Activated naive CD4-positive, alpha-beta T cell (primary cell): ENCODE measurements at places on chromosomes 5 and 9.
A peak's percentile ranks its signal among the peaks of the same experiment; 100 is the strongest.

DNA sequence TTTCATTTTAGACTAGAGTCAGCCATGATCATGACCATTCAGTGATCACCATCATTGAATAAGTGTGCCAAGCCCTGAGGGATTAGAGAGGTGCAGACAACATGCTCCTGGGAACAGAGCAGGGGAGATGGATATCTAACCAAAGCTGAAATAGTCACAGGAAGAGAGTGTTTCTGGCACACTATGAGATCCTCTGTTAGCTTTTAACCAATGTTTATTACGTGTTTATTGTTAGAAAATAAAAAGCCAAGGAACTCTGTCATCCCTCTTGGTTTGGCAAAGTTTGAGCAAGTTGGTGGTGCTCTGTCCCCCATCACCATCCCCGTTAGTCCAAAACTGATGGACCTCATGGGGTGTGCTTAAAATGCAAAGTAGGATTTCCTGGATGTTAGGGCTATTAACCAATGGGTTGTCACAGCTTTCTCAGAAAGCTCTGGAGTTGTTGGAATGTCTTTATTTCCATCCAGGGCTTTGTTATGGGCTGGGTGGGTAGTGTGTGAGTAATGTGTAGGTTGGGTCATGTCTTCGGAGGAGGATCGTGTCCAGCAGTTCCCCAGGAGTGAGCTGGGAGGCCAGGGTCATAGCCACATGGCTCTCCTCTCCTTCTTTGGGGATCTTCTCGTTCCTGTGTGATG, 34.9 kb downstream of the SLC28A3 start:
- DNase-seq: no peak

DNA sequence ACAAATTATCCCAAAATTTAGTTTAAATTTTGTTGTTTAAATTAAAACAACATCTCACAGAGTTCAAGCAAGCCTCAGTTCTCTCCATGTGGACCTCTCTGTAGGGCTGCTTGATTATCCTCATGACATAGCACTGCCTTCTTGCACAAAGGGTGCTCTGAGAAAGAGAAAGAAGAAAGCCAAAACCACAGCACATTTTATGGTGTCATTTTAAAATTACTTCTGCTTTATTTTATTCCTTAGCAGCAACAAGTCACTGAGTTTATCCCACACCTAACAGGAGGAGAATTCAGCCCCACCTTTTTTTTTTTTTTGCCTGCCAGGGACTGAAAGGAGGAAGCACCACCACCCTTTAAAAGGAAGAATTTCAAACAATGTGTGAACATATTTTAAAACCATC, 12.8 kb upstream of the KCNV2 start:
- DNase-seq: no peak

GRCh38 chr9:102087141-102087540, 348.7 kb upstream of the GRIN3A start:
- DNase-seq: no peak

- DNase-seq: no peak
Measured at GRCh38 chr9:116998305-116998704, 311.2 kb downstream of the TRIM32 start.

- no peak for DNase-seq
Measured at GRCh38 chr9:123611226-123611625, 255.2 kb downstream of the CRB2 start.

- DNase-seq: no peak
Measured at GRCh38 chr9:7659766-7660165, 139.8 kb downstream of the DMAC1 start.

- DNase-seq: no peak
Measured at GRCh38 chr9:71791875-71792274, 23.6 kb upstream of the CEMIP2 start.

DNA sequence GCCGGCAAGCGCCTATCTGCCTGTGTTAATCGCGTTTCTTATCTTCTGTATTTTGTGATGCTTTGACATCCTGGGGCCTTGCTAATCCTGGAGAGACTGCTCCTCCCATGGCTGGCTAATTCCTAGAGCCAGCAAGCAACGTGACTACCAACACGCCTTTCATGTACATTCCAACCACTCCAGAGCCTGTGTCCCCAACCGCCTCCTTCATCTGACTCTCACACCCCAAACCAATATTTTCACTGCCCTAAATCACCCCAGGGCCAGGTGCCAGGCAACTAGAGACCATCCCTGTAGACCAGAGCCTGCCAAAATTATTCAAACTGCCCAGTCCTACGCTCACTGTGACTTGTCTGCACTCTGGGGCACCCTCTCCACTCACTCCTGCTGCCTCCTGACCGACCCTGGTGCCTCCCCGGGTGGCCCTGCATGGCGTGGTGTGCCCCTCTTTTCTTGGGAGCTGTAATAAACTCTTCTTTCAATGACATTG, 50.5 kb upstream of the COL5A1 start:
- no peak for DNase-seq

- no peak for DNase-seq
Measured at GRCh38 chr5:151703227-151703626, 16.5 kb upstream of the SPARC start.

DNA sequence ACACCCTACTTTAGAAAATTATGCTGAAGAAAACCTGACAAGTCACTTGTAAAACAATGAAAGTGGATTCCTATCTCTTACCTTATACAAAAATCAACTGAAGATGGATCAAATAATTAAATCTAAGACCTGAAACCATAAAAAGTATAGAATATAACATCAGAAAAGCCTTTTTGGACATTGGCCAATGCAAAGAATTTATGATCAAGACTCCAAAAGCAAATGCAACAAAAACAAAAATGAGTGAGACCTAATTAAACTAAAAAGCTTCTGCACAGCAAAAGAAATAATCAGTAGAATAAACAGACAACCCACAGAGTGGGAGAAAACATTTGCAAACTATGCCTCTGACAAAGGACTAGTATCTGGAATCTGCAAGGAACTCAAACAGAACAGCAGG, 303.0 kb upstream of the CDH9 start:
- no peak for DNase-seq

DNA sequence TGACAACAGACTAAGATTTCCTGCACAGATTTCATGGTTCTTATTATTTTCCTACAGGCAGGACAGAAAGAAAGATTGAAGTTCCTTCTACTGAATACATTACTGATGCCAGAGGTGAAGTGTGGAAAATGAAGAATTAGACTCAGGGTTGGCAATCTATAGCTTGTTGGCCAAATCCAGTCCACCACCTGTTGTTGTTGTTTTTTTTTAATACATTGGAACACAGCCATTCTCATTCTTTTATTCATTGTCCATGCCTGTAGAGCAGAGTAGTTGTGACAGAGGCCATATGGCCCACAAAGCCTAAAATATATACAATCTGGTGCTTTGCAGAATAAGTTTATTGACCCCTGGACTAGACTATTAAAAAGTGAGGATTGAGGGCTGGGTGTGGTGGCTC, 5.8 kb upstream of the PLPPR1 start:
- DNase-seq: no peak

DNA sequence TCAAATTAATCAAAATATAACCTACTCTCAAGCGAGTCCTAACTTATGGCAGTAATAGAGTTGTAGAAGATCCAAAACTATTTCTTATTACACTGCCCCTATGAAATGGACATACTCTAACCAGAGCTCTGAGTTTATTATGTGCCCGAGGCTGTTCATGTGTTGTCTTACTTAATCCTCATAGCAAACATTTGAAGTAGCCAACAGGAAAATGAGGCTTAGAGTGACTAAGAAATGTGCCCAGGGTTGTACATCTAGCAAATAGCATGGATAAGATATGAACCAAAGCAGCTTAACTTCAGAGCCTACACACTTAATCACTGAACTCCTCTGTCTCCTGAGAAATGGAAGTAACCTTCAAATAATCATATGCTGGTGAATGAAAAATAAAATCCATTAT, 1551.7 kb downstream of the MAT2B start:
- DNase-seq: no peak

DNA sequence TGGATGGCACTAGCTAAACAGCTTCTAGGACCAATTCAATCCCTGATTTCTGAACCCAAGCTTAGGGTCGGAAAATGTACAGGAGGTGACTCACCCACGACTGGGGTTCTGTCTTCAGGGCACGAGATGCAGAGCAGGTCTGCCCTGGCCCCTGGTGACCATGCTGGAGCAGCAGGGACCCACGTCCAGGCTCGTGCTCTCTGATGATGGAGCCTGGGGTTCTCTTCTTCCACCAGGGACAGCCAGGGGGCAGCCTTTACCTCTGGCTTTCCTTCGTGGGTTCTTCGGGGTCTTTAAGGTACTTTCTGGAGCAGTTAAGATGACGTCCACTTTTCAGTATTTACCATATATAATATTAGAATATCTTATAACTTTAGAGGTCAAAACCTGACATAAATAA, 2.1 kb downstream of the CFAP77 start:
- no peak for DNase-seq

DNA sequence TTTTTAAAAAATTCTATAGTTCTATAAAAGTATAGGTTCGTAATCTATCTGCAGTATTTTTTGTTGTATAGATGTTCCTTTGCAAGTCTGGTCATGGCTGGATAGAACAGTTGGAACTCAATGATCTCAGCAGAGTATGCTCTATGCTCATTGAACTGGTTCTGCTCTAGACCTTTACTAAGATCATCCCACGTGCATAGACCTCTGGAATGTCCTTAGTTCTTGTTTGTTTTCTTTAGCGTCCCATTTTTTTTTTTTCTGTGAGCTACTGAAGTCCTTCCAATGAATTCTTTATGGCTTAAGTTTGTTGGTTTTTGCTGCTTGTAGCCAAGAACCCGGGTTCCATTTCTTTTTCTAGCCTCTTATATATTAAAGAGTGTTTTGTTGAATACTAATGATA, 3.5 kb downstream of the TMEM38B start:
- DNase-seq: no peak

- DNase-seq: no peak
Measured at GRCh38 chr9:98809311-98810101, 2.0 kb downstream of the GALNT12 start.

GRCh38 chr5:134116789-134117761, 2.6 kb downstream of the TCF7 start:
- peak; percentile 17 for DNase-seq

DNA sequence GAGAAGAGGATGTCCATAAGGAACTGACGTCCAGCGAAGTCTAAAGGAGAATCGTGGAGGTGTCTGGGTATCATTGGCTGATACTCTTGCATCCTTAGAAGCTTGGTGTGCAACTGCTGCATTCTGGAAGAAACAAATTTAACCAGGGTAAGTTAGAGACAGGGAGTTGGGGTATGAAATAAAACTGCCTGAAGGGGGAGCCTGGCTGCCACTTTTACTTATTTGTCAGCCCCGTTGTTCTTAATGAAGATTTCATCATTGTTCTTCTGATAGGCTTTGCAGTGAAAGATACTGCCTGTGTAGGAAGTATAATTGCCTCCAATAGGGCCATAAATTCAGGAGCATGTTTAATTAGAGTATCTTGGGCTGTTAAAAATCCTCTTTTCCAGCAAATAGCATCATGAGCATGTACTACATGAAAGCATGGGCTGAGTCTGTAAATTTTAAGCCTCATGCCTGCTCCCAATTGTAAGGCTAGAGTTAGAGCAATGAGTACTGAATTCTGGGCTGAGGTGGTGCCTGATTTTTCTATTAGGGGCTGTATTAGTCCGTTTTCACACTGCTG, 1264.5 kb upstream of the ACO1 start:
- no peak for DNase-seq

DNA sequence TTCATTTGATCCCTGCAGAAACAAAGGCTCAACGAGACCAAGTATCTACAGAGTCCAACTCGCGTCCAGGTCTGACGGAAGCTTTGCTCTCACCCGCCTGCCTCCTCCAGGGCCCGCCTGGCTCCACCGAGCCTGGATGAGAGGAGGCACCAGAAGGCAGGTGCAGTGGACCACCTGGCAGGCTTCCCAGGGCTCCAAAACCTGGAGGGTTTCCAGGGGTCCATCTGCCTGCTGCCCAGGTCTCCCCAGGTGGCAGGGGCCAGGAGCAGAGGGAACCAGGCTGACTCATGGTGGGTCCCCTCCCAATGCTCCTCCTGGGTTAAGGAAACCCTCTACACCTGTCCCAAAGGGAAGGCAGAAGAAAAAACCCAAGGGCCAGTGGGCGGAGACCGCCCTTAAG, 59.5 kb downstream of the VAV2 start:
- no peak for DNase-seq

- DNase-seq: no peak
Measured at GRCh38 chr5:112604732-112605630, 132.7 kb upstream of the APC start.

DNA sequence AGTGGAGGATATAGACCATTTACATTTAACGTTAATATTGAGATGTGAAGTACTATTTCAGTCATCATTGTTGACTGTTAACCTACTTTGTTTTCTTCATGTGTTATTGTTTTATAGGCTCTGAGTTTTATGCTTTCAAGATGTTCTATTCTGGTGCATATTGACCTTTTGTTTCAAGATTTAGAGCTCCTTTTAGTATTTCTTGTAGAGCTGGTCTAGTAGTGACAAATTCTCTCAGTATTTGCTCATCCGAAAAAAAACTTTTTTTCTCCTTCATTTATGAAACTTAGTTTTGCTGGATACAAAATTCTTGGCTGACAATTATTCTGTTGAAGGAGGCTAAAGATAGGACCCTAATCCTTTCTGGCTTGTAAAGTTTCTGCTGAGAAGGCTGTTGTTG, 91.3 kb downstream of the INVS start:
- DNase-seq: no peak

- no peak for DNase-seq
Measured at GRCh38 chr5:82331557-82331956, 53.4 kb upstream of the RPS23 start.

GRCh38 chr5:122415030-122415800, 103.2 kb downstream of the SNCAIP start:
- DNase-seq: no peak

- no peak for DNase-seq
Measured at GRCh38 chr9:110214586-110215355, 6.8 kb upstream of the C9orf152 start.

GRCh38 chr9:98559561-98559960, 149.2 kb downstream of the GABBR2 start:
- no peak for DNase-seq

GRCh38 chr5:10644192-10644591, 80.3 kb downstream of the ANKRD33B start:
- no peak for DNase-seq

- no peak for DNase-seq
Measured at GRCh38 chr5:178346607-178347334, 114.2 kb upstream of the PHYKPL start.

GRCh38 chr5:77560677-77561263, 68.7 kb upstream of the WDR41 start:
- no peak for DNase-seq

DNA sequence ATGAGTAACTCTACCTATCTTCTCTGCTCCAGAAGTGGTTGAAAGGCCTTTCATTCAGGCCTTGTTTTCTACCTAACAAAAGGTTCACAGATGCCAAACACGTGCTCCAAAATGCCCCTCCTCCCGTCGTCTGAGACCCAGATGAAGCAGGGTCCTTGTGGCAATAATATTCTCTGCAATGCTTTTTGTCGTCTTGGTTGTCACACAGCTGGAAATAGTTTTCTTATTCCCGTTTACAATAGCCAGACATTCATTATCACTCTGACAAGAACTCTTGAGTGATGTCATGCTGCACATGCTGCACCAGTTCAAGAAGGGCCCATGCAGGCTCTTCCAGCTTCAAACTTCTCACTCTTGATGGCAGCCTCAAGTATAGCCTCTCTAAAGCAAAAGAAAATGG, 7.8 kb downstream of the LPAR1 start:
- DNase-seq: no peak
